Glomerular endothelial cell (primary cell): ENCODE measurements at places on chromosomes 6 and 20. TPM values are rescaled to one million over a fixed set of nuclear protein-coding genes. Genes with fewer than 3 reads are reported as not detected.

- DNase-seq, result no peak
Measured at GRCh38 chr20:23509247-23509913, 18.5 kb downstream of the CST8 start.

The KIFC1 gene
- total RNA-seq, result 3.9 and 21.9 TPM in 2 replicates

DNA sequence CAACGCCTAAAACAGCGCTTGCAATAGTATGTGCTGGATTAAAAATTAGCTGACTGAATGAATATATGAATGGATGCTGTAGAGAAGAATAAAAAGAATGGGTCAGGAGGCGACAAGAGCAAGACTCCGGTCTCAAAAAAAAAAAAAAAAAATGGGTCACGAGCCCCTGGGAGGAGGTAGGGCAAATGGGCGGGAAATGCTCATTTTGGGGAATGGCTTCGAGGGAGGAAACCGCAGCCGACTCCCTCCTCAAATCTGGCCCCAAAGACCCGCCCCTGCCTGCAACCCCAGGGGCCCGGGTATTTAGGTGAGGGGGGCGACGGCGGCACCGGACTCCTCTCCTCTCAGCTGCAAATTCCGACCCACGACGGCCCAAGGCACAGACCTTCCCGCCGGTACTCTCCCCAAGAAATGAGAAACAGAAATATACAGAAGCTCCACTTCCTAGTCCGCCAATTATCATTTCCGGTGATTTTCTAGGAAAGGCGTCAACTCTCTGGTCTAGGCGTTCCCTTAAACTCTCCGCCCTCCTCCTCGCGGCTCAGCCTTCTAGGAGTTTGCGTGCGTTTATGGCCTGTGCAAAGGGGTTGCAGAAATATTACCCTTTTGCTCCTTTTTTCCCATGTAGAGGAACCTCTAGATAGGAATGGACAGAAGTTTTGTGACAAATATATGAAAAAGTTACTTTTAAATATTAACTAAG is at the start of gene ZNF311:
Gene ZNF311 (minus strand): TSS at position 133 of the 703 bp plus-strand sequence. CDS start 1,361 bp downstream, outside the sequence.
- DNase-seq, result no peak

- DNase-seq, result no peak
Measured at GRCh38 chr20:36606158-36607066, 833 bp downstream of the RAB5IF start.

The RGS17 gene
- total RNA-seq, result 5.4 and 8.6 TPM in 2 replicates

DNA sequence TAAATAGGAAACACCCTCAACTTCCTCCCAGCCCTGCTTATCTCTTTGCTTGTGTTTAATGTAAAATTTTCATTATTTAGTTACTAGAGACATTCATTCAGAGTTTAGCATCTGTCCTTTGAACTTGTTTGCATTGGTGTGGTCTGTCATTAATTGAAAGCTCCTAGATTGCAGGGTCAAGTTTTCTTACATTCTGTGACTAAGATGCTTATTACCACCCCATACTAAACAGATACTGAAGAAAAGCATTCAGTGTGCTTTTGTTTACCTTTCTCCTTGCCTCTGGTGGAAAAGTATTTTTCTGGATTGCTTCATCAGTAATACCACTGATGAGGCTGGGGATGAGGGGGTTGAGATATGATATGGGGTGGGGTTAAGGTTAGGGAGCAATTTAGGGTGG is 199.0 kb downstream of the SAMD5 start:
- DNase-seq, result no peak
